ENCODE measurements at places on chromosomes 2 and 18.
A peak's percentile ranks its signal among the peaks of the same experiment; 100 is the strongest.

GRCh38 chr2:101368376-101368775, 18.9 kb downstream of the CREG2 start:
- H3K27me3 ChIP-seq: no peaks in the 10 kb centered on the region
- no peak overlapping the region for H3K27ac ChIP-seq
- no peaks in the 10 kb centered on the region for H3K4me1 ChIP-seq
- no peak overlapping the region for H3K4me3 ChIP-seq

GRCh38 chr2:3608373-3609278, 13.7 kb downstream of the COLEC11 start:
- no peak for DNase-seq
- H3K4me3 ChIP-seq: no peak overlapping the region
- H3K36me3 ChIP-seq: no peaks in the 10 kb centered on the region

DNA sequence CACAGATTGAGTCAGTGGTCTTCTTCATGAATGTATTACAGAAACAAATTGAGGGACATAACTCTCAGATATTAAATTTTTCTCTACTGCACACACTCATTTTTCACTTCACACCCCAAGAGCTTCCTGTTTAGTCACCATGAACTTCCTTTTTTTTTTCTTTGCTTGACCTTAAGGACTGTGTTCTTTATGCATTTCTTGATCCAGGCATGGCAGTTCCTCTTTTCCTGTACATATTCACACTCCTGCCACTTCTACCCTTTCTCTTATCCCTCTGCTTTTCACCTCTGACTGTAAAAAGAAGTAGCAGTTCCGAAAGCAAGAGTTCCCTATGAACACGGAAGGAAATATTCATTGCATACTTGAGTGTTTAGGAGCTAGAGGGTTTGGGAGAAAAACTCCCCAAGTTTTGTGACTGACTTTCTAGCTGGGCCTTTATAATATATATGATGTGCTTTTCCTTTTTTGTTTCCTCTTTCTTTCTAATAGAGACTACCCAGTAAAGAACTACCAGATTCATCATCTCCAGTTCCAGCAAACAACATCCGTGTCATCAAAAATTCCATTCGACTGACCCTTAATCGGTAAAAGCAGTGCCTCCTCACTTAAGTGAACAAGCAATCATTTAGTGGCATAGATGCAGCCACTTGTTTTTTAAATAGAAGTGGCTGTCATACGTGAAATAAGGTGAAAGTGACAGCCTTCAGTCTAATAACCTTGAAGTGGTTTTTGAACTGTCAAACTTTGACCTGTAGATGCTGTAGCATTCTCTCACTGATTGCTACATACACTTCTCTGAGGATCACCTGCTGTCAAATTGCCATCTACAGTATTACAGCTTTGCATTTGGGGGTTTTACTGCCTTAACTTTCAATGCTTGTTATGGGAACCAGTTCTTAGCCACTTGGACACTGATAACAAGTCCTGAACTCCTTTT, 40.8 kb downstream of the PAPOLG start:
- H3K4me1 ChIP-seq: no peaks in the 10 kb centered on the region
- H3K27me3 ChIP-seq: no peaks in the 10 kb centered on the region
- DNase-seq: no peak
- no peak overlapping the region for H3K4me3 ChIP-seq
- H3K36me3 ChIP-seq: peaks cover 27% of the 10 kb centered on the region

DNA sequence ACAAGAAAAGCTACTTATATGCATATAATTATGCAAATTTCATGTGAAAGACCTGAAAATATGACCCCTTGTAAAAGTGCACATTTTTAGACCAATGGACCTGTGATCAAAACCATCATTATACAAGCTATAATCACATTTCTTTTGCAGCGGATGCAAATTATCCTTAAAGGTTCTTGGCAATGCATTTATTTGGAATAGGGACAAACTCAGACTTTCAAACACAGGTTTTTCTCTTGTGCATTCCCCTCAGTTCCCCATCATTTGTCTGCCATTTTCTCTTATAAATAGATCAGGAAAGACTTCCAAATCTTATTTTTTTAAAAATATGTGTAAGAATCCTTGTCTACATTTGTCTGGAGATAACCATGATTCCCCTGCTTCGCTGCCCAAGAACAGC, 954.2 kb upstream of the NRXN1 start:
- H3K27ac ChIP-seq: no peak overlapping the region
- DNase-seq: no peak
- no peak overlapping the region for H3K4me3 ChIP-seq
- no peaks in the 10 kb centered on the region for H3K4me1 ChIP-seq
- no peaks in the 10 kb centered on the region for H3K27me3 ChIP-seq

- H3K4me3 ChIP-seq: no peak overlapping the region
- no peaks in the 10 kb centered on the region for H3K36me3 ChIP-seq
- no peak for DNase-seq
- H3K27ac ChIP-seq: no peak overlapping the region
These were observed 60.6 kb upstream of the ACTR3 start for GRCh38 chr2:113829270-113829669.

DNA sequence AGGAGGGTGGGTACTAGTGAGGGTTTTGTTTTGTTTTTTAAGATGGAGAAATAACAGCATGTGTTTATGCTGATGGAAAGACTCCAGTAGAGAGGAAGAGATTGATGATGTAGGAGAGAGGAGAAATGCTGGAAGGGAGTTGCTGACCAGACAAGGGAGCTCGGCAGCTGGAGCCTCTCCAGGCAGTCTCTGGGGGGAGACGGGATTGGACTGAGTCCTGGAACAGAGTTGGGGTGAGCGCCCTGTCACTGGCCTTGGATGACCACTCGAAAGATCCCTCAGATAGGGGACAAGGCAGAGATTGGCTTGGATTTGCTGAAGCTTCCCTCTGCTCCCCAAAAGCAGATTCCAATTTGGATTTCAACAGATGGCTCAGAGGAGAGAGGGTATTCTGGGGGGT, 197.7 kb downstream of the NAPG start:
- H3K27ac ChIP-seq: no peak overlapping the region
- peak; percentile 48 for DNase-seq
- no peaks in the 10 kb centered on the region for H3K36me3 ChIP-seq
- no peak overlapping the region for H3K4me3 ChIP-seq

- DNase-seq: no peak
- no peak overlapping the region for H3K27ac ChIP-seq
- H3K27me3 ChIP-seq: no peaks in the 10 kb centered on the region
- no peak overlapping the region for H3K4me3 ChIP-seq
These were observed 339.2 kb upstream of the HNRNPA3 start for GRCh38 chr2:176873403-176873802.

GRCh38 chr18:21450913-21451312, 149.6 kb downstream of the ESCO1 start:
- DNase-seq: no peak
- no peaks in the 10 kb centered on the region for H3K27me3 ChIP-seq
- no peaks in the 10 kb centered on the region for H3K36me3 ChIP-seq
- H3K27ac ChIP-seq: no peak overlapping the region

DNA sequence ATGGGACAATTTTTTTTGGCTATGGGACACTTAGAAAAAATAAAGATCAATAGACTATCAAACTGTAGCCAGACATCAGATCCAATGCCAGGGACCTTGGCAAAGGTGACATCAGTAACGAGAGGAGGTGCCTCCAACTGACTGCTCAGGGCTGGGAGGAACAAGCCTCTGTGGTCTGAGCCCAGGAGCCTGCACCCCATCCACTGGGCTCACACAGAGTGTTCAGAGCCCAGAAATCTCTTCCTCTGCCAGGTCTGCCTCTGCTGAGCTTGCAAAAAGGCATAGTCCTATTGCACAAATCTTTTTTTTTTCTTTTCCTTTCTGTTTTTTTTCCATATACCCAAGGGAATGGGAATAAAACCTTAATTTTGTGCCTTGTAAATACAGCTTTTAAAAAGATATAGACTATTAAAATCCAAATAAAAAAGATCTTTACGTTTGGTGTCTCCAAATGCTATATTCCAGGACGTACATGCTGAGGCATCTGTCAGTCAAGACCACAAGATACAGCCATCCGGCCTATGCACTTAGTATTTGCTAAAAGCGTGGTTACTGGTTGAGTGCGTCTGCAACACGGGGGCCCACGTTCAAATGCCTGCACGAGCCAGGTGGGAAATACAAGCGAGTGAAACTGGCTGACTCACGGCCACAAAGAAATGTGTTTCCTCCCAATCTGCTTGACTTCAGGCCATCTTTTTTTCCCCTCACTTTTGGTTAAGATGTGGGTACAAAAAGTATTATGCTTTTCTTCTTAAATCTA, 7.8 kb upstream of the ARHGAP25 start:
- H3K4me3 ChIP-seq: no peak overlapping the region
- no peak overlapping the region for H3K27ac ChIP-seq
- H3K4me1 ChIP-seq: no peaks in the 10 kb centered on the region

DNA sequence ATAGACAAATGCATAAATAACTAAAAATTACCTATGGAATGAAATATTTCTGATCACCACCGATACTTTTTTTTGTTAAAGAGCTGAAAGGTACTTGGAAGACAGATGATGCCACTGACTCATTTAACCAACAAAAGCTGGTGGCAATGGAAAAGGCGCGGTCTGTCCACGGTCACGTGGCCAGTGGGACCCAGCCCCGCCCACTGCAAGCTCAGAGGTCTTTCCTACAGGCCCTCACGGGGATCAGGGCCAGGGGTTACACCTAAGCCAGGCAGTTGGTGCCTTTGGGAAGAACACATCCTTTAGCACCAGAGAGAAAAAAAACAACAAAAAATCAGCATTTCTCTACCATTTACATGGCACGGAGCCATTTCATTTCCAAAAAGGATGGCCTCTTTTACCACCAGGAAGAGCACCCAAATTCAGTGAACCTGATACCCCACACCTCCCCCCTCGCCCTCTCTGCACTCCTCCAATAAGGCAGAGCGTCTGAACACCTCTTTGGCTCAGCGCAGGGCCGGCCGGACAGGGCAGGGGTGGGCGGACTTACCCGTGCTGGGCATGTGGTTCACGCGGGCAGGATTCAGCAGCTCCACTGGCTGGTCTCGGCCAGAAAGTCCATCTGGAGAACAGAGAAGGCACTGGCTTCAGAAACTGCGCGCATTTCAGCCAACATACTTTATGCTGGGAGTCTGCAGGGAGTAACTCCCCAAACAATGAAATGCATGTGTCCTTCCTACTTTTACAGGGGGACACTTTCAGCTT, 164.6 kb downstream of the HDAC4 start:
- no peak overlapping the region for H3K27ac ChIP-seq
- no peak overlapping the region for H3K4me3 ChIP-seq
- no peaks in the 10 kb centered on the region for H3K27me3 ChIP-seq
